ENCODE measurements at places on chromosomes 7 and 10.

DNA sequence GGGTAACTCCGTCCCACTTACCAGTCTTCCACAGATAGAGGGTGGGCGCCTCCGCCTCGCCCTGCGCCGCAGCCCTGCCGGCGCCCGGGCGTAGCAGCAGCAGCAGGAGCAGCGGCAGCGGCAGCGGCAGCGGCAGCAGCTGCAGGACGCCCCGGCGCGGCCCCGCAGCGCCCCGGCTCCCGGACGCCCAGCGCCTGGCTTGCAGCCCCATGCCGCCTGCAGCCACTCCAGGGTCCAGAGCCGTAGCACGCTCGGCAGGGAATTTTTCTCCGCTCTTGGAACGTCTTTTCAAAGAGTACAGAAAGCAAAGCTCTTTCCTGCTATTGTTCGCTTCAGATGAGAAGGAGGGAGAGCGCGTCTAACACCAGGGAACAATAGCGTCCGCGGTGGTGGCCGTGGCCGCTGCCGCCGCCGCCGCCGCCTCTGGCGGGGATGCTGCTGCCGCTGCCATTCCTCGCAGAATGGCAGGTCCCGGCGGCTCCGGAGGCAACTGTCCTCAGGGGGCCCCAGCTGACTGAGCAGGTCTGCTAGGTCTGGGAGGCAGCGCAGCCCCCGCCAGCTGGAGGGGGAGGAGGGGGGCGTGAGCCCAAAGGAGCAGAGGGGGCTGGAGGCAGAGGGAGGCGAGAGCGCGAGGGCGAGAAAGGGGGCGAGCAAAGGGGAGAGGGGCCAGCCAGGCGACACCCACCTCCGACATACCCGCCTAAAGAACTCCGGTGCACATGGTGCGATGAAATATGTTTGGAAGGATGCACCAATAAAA, at the start of gene THSD7A:
Gene THSD7A, minus strand, starts transcription at position 463 of the 760 bp plus-strand sequence. Its CDS starts 252 bp downstream, at position 211.
- DNase-seq: no peak

DNA sequence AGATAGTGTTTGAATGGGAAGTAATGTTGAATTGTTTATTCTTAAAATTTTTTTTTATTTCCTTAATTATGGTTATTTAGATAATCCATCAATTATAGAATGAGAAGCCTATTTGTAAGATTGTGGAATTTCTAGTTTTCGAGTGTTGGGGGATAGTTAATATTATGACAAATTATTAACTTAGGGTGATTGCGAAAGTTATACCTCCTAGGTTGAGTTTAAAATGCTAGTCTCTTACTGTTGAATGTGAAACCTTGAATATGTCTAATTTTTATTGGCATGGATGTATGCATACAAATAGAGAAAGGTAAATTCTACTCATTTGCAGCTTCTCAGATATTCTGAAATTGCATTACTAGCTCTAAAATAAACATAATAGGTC, 43.2 kb downstream of the BICC1 start:
- no peak for DNase-seq

DNA sequence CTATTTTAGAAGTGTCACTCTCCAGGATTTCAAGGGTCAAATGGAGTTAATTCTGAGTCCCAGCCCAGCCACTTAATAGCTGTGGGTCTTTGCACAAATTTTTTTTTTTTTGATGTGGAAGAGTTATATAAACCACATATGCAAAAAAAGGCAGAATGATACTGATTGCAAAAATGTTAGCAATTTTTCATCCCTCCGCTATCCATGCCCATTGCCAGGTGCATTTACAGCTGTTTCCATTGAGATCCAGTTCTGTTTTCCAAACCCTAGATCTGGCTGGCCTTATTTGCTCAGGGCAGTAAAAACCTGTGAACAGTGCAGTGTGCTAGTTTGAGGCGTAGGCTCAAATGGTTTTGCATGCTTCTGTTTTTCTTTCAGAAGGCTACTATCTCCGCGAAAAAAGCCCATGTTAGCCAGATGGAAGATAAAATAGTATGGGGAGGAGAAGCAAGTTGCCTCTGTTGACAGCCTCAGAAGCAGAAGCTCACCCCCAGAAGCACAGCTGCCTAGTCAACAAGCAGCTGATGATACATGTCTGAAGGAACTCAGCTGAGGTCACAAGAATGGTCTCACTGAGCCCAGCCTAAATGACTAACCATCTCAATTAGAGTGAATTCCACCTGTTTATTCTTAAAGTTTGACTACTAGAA, 997 bp upstream of the ZNF138 start:
- no peak for DNase-seq

DNA sequence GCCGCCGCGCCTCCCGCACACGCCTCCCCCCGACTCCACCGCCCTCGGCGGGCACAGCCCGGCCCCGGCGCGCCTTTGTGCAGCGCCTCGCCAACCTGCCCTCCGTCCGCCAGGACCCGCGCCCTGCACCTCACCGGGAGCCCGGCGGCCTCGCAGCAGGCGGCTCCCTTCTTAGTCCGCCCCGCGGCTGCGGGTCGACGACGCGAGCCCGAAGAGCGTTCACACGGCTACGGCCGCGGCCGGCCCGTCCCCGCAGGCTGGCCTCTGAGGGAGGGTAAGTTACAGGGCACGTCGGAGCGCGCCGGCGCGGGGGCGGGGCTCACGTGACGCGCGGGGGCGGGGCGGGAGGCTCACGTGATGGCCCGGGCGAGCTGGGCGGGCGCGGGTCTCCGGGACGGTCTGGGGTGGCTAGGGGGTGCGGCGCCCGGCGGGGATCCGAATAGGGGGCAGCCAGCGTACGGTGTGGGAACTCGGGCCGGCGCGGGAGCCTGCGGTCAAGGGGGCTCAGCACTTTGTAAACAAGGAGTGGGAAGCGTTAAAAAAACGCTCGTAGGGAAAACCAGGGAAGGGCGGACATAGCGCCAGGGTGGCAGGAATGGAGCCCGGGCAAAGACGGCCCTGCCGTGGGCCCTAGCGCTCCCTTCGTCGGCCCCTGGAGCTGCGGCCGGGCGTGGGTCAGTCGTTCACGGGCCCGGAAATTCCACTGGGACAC, at the start of gene ARHGAP12:
Gene ARHGAP12, minus strand, starts transcription at position 283 of the 712 bp plus-strand sequence. CDS start 19,976 bp downstream, outside the sequence.
- DNase-seq: peak; percentile 67

DNA sequence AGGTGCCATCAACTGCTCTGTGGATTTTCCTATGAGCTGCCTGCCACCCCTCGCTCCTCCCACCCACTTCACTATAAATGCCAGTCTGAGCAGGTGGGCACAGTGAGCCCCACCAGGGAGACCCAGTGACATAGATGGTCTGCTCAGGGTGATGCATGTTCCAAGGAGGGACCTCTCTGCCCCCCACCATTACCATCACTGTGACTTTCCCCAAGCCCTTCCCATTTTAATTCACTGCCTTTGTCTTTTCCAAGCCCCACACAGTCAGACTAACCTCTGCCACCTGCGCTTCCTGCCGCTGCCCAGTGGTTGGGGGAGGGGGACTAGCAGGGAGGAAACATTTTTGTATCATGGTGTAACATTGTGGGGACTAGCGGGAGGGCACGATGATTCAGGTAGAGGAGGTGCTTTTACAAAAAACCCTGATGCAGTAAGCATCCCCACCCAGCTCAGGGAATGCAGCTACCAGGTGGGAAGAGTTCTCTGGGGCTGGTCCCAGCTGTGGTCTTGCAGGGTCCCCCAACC, 24.6 kb downstream of the PRSS2 start:
- no peak for DNase-seq

GRCh38 chr7:83259064-83259463, 96.4 kb upstream of the PCLO start:
- no peak for DNase-seq

- no peak for DNase-seq
Measured at GRCh38 chr7:139106959-139107358, 2.6 kb downstream of the ZC3HAV1 start.

DNA sequence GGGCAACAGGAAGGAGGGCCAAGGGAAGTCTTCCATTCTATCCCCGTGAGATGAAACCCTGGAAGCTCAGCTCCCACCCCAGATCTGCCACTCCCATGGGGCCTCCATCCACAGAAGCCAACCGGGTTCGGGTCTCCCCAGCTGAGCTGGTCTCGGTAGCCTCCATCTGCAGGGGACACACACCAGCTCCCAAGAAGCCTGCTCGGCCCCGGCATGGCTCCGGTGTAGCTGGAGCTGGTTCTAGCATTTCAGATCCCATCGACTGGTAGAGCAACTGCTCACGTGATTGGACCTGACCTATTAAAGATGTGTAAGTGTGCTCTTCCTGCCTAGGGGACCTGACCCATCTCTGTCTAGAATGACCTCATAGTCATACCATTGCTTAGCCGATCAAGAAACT, 138.0 kb downstream of the PRKAG2 start:
- no peak for DNase-seq

DNA sequence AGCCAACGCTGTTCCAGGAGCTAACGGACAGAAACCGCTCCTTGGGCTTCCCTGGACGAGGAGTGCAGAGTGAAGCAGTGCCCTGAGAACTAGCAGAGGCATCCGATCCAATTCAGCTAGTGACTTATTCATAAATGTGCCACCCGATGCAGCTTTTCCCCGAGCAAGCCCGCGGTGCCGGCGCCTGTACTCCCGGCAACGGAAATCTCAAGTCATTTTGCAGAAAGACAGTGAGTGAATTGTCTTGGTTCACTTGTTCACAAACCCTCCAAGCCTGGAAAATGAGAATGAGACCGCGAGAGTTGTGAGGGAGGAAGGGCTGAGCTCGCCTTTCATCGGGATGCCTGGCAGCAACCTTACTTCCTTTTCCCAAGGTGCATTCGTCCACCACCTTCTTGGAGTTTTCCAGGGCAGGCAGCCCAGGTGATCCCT, 87.5 kb downstream of the COBL start:
- no peak for DNase-seq

DNA sequence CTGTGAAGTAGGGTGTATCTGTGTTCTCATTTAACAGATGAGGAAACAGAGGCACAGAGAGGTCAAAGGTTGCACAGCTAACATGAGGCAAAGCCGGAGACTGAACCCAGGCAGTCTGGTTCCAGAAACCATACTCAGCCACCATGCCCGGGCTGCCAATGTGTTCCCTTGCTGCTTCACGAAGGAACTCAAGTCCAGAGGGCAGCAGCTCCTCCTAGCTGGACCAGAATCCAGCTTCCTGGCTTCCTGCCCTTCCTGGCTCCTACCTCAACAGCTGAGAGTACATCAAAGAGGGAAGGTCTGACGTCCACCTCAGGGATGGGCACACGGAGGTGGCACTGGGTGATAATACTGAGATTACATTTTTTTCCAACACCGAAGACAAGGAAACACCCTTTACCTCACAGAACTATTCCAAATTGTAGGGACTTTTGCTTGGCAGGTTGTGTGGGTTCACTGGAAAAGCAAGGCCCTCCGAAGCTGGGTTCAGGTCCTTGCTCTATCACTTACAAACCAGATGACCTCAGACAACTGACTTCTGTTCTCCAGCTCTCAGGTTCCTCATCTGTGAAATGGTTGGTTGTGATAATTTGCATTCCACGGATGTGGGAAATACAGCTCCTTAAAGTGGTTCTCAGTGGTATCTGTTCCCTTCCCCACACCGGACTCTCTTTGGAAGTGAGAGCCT, 154.1 kb upstream of the ZMIZ1 start:
- no peak for DNase-seq

DNA sequence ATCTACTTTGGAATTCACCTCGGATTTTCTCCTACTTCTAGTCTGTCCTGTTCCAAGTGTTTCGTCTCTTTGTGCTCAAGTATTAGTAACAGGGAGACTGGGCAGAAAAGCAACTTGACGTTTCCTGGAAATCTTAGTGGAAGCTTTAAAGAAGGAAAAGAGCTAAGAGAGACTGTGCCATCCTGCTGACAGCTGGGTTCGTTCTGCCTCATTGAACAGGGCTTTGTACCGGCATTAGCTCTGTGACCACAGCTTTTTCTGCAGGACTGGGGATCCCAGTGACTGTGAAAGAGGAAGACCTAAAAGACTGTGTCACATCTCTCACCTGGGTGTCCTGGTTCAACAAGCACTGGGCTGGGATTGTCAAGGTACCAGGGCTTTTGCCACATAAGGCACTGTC, 70.8 kb upstream of the CDCA7L start:
- no peak for DNase-seq

- no peak for DNase-seq
Measured at GRCh38 chr10:94123258-94123995, 129.7 kb downstream of the PLCE1 start.

- DNase-seq: no peak
Measured at GRCh38 chr10:131274883-131275282, 36.6 kb downstream of the TCERG1L start.

GRCh38 chr10:78539247-78539766, 505.6 kb downstream of the RPS24 start:
- DNase-seq: no peak

Measured in activated CD4-positive, CD25-positive, alpha-beta regulatory T cell treated with anti-CD3 and anti-CD28 coated beads, Interleukin-2, amount 50 U/mL, for 16 hours (primary cell).